ENCODE measurements at places on chromosomes 5 and 9.

GRCh38 chr5:56206126-56206910 is 26.8 kb downstream of the ANKRD55 start:
- DNase-seq, result no peak

DNA sequence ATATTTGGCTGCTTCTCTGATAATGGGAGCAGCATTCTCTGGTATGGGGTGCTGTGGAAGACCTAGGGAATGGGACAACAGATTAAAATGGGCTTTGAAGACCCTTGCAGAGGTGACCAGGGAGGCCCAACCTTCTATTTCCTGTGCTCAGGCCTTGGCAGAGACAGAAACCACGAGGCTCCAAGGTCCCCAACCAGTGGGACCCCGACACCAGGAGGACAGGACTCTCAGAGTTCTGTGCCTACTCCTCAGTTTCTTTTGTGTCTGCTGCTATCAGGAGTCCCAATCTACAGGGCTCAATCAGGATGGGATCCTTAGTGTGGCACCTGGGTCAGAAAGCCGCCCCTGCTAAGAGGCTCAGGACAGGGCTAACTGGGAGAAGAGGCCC is 29.3 kb downstream of the CSF2 start:
- DNase-seq, result no peak

- DNase-seq, result no peak
Observed at GRCh38 chr5:106086352-106086751, 1584.4 kb downstream of the EFNA5 start.

- no peak for DNase-seq
Observed at GRCh38 chr5:115306011-115306536, 9.6 kb upstream of the CCDC112 start.

DNA sequence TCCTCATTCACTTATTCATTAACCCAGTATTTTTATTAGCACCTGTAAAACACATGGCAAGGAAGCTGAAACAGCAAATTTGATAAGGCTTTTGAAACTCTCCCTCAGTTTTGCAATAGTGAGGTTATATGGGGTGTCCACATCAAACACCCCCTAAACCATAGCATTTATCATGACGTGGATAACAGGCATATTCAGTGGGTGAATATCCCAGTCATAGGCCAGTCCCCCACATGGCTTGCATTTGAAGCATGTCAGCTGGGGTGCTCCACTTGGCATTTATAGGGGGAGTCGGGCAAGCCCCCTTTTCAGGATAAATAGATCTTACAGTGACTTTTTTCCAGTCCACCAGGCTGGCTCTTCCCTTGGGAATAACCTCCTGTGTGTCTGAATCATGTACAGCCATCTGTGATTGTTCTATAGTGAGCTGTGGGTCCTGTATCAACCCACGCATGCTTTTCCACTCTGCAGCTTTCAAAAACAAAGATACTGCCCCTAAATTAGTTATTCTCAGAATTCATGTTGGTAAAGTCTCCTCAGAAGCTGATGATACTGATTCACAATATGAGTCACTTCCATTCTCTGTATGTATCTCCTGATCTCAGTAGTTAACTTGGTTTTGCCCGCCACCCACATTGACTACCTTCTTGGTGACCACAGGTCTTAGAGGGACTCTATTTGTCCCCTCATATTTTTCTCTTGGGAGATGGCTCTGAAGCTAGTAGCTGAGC is 84.4 kb upstream of the SPIN1 start:
- no peak for DNase-seq

GRCh38 chr5:160448886-160449285 is 27.2 kb downstream of the PTTG1 start:
- no peak for DNase-seq

GRCh38 chr5:141834331-141834730 is 43.9 kb downstream of the PCDH1 start:
- no peak for DNase-seq

DNA sequence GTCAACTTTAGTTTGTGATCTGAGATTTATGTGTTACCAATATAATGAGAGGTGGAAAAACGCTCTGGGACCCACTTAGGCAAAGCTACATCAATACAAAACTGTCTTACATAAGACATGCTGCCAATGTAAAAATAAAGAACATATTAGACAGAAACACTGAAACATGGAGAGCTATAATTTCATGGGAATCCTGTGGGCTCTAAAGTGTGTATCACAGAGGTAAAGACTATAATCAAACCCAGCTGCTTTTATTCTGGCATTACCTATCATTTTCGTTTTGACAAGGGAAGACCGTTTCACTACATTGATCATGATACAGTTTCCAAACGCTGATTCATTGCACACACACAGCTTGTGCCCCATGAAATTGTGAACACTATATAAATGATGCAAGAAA is 400.5 kb upstream of the TUSC1 start:
- DNase-seq, result peak; percentile 72

DNA sequence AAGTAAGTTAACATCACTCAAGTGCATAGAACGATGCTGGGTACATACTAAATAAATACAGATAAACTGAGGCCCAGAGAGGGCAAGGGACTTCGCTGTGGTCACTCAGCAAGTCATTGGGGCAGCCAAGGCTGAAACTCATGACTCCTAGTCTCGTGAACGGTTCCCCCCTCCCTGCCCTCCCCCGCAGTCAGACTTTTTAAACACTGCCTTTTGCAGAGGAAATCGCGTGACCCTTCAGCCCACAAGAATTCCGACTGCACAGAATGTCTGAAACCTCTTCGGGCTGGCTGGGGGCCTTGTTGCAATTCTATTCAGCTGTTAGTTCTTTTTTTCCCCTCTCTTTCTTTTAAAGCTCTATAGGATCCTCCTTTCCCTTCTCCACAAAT is 28.1 kb downstream of the NEK6 start:
- no peak for DNase-seq

DNA sequence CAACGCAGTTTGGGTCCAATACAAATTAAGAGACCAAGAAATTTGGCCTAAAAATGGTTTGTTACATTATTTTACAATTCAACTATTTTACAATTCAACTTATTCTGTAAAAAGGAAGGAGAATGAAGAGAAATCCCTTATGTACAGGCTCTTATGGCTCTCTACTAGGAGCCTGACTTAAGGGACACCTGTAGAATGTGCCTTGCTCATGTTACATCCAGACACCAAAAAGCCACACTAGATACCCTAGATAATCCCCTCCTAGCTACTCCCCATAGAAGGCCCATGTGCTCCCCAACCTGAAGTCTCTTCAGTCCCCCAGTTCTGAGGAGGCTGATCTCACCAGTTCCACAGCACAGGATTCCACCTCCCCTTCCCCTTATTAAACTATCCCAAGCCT is 14.1 kb upstream of the NNT start:
- DNase-seq, result no peak

- no peak for DNase-seq
Observed at GRCh38 chr5:56676091-56676768, 139.1 kb upstream of the MAP3K1 start.

- DNase-seq, result no peak
Observed at GRCh38 chr5:65647941-65648340, 23.1 kb downstream of the SHLD3 start.

GRCh38 chr5:41527201-41527779 is 16.9 kb upstream of the PLCXD3 start:
- DNase-seq, result no peak

DNA sequence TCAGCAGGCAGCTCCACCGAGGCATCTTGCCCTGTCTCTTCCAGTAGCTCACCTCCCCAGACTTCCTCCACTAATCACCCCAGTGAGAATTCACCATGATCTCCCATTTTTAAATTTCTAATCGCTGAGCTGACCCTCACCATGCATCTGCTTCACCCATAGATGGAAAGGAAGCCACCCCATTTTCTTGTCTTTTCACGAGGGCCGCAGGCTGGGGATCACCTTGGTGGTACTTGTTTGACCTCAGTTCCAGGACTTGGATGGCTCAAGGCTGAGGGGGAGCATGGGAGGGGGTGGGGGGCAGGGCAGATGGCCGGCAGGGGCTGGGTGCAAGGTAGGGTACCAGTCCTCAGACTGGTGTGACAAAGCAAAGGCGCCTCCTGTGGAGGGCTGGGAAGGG is 3.6 kb downstream of the PROP1 start:
- DNase-seq, result no peak

GRCh38 chr5:66840511-66841013 is 244.4 kb downstream of the MAST4 start:
- DNase-seq, result no peak

Data from NCI-H2081 (cell line).